ENCODE measurements at places on chromosomes 13 and 19.

DNA sequence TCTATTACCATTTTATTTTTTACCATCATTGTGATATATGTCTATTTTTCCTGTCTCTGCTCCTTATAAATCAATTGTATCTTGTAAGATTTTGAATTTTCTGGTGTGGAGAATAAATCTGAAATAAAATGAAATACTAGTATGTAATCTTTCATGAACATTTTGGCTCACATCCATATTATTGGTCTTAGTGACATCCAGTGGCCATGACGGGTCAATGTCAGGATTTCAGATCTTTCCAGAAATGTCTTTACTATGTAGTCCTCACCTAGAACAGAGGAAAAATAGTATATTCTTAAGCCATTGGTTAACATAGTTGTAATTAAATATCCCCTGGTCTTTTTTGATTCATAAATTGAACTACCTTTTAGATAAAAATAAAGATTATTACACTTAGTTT, 109.8 kb upstream of the GPC6 start:
- DNase-seq = no peak

DNA sequence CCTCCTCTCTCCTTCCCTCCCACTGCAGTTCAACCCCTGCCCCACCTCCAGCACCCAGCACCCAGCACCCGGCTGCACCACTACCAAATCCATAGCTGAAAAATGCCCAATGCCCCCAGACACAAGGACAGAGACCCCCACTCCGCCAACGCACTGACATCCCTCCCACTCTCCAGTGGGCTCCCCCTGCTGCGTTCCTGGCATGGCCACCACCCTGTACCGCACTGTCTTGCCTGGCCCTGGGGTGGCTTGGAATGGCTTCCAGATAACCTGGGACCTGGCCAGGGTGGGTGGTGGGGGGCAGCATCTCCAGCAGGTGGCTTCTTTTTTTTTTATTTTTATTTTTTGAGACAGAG, 5.8 kb upstream of the MKNK2 start:
- DNase-seq = no peak

GRCh38 chr19:1151037-1151724, 22.9 kb downstream of the SBNO2 start:
- DNase-seq = no peak

- peak; percentile 4 for DNase-seq
These were observed 512 bp upstream of the ZNF93 start for GRCh38 chr19:19900139-19900728.

- DNase-seq = no peak
These were observed 1.0 kb upstream of the BCAM start for GRCh38 chr19:44807652-44808462.

DNA sequence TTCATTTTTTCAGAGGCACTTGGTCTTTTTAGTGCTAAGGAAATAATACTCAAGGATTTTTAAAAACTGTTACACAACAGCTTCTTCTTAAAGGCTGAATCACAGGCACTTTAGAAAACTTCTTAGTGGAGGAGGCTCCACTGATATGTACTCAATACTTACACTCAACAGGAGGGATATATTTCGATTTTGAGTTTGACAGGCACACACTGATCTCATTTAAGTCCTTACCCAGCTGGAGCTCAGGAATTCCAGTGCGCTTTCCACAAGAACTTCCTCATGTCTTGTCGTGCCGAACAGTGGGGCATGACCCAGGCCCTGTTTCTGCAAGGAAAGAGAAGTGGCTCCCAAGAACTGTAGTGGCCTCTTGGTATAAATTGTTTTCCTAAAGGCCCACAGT, 103.8 kb downstream of the RGCC start:
- DNase-seq = no peak

DNA sequence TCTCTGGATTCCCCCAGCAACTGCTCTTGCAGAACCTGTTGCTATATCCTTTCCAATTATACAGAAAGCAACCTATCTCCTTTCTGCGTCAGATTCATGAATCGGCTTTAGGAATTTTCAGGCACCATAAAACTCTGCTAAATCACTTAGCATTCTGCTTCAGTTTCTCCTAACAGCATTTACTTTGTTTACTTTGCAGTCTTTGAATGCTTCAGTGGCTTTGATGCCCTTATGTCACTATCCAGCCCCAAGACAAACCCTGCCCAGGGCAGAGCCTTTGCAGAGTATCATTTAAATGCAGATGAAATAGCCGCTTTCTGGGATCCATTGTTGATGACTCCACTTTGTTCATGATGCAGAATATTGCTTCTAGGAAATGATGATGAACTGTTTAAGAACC, 43.1 kb downstream of the SLITRK1 start:
- no peak for DNase-seq

DNA sequence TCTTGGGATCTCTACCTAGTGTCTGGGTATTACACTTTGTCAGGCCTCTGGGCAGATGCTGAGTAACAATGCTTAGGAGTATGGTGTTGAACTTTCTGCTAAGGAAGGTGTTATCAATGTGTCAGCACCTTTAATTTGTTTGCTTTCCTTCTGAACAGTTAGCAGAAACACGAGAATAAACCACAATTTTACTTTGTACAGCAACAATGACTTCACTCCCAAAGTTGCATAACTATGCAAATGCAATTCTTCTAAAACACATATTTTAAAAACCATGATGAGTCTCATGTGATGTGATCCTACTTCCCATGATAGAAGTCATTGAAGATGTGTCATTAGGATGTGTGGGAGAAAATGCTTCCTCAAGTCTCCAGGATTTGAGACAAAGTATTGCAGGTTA, 155.0 kb downstream of the POSTN start:
- no peak for DNase-seq

GRCh38 chr19:6021878-6022569, 44.1 kb upstream of the RANBP3 start:
- peak; percentile 64 for DNase-seq

DNA sequence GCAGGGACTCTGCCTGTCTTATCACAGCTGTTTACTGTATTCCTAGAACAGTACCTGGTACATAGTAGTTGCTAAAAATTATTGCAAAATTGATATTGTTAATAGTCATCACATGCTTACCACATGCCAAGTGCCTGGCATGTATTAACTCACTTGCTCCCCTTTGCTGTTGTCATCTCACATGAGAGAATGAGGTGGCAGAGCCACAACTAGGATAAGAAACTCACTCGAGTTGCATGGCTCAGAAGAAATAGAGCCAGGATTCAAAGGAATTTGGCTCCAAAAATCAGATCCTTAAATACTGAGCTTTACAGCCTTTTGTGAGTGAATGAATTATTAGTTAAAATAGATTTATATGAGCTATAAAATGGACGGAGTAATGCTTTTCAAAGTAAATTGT, 42.6 kb downstream of the B3GLCT start:
- DNase-seq = no peak

- DNase-seq = no peak
These were observed 435.0 kb upstream of the KLF12 start for GRCh38 chr13:74569251-74569650.

DNA sequence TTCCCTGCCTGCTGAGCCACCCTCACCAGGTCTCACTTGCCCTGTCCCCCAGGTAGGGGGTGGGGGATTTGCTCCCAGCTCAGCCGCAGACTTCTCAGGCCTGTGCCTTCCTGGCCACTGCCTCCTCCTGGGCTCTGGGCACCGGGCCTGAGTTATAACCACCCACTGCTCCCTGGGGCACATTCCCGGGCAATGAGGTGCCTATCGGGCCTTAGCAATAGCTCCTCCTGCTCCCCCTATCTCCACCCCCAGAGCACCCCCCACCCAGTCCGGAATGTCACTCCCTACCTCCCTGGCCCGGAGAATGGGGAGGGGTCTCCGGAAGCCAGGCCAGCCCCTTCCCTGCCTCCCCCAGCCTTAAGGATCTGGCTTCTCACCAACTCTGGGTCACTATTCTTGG, at the start of gene KLK5:
Gene KLK5, minus strand, starts transcription at position 129 of the 400 bp plus-strand sequence. CDS start 381 bp downstream, outside the sequence.
- DNase-seq = no peak

DNA sequence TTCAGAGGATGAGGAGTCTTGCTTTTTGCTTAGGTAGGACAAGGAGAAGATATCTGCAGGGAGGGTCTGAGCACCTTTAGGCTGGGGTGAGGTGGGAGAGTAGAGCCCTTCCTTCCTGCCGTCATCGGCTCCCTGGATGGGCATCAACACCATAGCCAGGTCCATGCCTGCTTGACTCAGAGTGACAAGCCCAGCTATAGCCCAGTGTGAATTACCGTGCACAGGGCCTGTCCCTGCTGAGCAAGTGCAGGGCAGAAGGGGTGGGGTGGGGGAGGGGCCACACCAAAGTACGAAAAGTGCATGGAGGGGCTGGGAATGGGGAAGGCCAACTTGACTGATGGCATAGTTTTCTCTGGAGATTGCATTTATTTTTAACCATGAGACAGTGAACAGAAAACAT, 30.3 kb upstream of the RNF113B start:
- no peak for DNase-seq

GRCh38 chr13:42393573-42394360, 121.8 kb downstream of the AKAP11 start:
- no peak for DNase-seq

GRCh38 chr19:29562299-29563297, 36.8 kb downstream of the VSTM2B start:
- DNase-seq = no peak

- peak; percentile 78 for DNase-seq
These were observed 22.8 kb upstream of the ZBTB7A start for GRCh38 chr19:4089400-4089908.

GRCh38 chr13:101301053-101301452, 115.3 kb downstream of the NALCN start:
- no peak for DNase-seq

- DNase-seq = no peak
These were observed 21.9 kb downstream of the KCTD12 start for GRCh38 chr13:76864259-76864658.

- no peak for DNase-seq
These were observed 10.3 kb upstream of the SLC7A10 start for GRCh38 chr19:33235996-33236350.

DNA sequence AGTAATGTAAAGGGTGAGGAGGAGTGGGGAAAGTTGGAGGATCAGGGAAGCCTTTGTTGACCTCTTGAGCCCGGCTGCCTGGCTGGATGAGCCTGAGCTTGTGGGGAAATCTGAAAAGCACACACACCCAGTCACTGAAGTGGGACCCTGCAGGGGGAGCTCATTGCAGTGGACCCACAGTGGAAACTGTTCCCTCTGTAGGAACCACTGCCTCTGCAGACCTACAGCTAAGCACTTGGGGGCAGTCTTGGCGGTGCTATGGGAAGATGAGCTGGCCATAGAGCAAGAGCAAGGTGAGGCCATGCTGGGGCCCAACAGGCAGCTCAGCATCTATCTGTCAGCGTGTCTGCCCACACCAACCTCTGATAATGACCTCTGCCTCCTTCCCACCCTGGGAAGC, 294.8 kb downstream of the TSHZ3 start:
- peak; percentile 4 for DNase-seq

GRCh38 chr13:113952983-113953520, 20.8 kb downstream of the C13orf46 start:
- DNase-seq = no peak

GRCh38 chr19:47470447-47471195, 1.1 kb downstream of the SLC8A2 start:
- DNase-seq = no peak

DNA sequence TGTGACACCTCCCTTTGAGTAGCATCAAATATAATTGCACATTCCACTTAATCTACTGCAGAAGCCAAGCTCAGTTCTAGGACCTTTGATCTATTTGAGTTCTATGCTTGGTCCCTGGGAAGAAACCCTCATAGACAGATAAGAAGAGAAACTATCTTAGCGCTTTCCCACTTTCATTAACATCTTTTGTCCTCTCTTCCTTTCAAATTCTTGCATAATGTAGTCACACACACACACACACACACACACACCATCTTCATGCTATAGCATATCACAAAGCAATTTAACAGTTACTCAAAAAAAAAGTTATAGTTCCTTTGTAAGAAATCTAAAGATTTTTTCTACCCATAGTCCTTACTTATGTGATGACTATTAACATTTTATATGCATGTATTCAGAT, 735.9 kb upstream of the PCDH9 start:
- no peak for DNase-seq

DNA sequence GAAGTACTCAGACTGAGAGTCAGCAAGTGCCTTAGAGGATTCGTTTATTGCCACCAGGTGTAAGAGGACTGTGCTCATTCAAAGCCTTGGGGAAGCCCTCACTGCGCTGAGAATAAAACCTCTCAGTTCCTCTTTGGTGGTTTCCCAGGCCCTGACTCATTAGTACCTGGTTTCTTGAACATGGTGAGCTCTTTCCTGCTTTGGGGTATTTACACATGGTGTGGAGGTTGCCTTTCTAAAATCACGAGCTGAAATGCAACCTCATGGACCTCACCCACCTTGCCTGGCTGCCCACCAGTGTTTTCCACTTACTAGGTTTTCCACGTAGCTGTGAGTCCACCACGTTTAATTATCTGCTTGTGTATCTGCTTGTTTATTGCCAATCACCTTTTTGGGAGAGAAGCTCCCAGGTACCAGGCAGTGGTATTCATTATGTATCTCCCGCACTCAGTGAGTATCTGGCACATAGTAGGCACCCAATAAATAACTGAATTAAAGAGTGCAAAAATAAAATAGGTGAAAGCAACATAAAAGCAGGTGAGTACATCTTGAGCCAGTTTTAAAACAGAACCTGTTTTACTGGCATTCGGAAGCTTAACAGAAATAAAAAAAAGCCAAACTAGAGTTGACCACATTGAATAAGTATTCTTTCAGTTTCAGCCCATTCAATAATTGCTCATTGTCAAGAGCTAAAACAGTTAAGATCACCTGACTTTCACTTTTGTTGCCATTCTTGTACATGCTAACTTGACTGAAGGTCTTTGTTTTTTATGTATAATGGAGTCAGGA, 533.0 kb downstream of the MYO16 start:
- peak; percentile 30 for DNase-seq

- no peak for DNase-seq
These were observed 473.6 kb upstream of the SPRY2 start for GRCh38 chr13:80814541-80814940.

GRCh38 chr13:36342715-36343114, 3.5 kb downstream of the SPART start:
- DNase-seq = no peak

DNA sequence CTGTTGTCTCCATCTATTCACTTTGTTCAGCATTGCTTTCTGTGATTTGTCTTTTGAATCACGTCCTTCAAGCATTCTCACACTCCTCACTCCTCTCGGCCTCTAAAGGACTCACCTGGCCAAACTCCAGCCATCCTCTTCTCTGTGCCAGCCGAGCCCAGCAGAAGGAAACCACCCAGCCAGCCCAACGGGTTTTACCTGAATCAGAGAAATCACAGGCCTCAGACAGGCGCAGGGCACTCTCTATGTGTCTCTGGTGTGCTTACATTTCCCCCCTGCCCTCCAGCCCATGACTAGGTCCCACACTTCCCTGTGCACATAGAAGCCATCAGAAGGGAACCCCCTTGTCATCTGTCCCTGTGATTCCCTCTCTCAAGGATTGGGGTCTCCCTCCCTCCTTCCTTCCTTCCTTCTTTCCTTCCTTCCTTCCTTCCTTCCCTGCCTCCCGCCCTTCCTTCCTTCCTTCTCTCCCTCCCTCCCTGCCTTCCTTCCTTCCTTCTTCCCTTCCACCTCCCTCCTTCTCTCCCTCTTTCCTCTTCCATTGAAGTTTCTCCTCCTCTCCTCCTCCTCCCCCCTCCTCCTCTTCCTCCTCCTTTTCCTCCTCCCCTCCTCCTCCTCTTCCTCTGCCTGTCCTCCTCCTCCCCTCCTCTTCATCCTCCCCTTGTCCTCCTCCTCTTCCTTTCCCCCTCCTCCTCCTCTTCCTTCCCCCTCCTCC, 8.8 kb upstream of the ZNF541 start:
- DNase-seq = no peak

GRCh38 chr13:73337532-73337931, 278.7 kb downstream of the KLF5 start:
- DNase-seq = no peak

Data from T-helper 2 cell treated with Interferon-gamma antibody and Interleukin-4, amounts not matched to agents 5 μg/mL and 100 μg/mL, for 36 hours (primary cell).